ENCODE measurements at places on chromosomes 13 and 19.
A peak's percentile ranks its signal among the peaks of the same experiment; 100 is the strongest.

GRCh38 chr19:38617764-38618589 lies at the start of gene MAP4K1:
Gene MAP4K1, minus strand, starts transcription at chr19:38617953. Its CDS starts 58 bp downstream, at chr19:38617895.
- DNase-seq, result peak; percentile 49

DNA sequence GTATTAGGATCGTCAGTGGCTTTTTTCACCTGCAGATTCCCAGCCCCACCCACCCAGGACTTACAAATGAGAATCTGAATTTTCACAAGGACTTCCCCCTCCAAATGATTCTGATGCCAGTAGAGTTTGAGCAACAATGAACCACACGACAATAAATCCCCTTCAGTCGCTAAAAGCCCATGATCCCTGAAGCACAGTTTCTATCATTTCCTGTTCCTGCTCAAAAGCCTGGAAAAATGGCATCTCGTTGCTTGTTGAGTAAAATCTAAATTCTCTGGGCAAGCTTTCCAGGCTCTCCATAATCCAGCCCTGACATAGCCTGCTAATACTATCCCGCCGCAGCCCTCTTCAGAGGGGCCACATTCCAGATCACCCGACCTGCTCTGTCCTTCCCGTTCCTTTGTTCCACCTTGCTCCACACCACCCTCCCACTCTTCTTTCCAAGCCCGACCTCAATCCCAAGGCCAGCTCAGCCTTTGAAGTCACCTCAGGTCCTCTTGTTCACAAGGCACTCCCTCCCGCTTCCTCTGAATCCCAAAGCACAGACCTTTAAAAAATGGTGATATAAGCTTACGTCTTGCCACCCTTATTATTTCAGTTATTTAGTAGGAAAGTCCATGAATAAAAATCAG lies 67.9 kb downstream of the NUFIP1 start:
- no peak for DNase-seq

- DNase-seq, result no peak
These were observed 49.1 kb downstream of the LMO7 start for GRCh38 chr13:75685239-75685697.

GRCh38 chr19:35146746-35147459 lies 3.8 kb downstream of the FXYD7 start:
- no peak for DNase-seq

DNA sequence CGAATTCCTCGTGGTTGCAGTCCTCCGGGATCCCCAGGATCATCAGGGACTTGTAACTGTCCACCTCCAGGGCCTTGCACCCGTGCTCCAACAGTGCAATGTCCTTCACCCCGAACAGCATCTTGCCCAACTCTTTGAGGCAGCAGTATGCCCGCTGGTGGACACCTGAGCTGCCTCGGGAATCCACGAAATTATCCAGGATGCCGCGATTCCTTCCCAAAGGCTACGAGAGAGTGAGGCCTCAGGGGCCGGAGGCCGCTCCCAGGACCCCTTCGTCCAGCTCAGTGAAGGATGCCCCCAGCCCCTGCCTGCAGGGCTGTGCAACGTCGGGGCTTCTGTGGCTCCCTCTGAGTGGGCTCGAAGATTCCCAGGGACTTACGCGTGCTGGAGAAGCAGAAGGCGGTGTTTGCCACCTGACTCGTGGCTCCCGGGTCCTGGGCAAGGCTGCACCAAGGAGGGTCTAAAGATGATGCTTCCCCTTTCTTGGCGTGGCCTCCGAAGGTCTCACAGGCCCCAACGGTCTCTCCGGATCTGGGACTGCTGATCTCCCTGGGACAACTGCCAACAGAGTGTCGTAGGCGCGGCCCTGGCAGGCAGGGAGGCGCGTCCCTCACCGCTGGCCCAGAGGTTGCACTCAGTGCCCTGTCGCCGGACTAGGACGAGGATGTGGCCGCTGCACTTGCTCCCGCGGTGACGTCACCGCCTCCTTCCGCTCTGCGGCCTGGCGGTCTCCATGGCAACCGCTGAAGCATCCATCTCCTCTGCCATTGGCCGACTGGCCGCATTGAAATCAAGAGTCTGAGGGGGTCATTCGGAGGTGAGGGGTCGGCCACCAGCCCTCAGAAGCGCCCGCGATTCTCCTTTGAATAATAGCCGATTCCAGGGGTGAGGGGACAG lies at the start of gene PNMA8C:
PNMA8C (minus strand) TSS at position 698 of the 897 bp plus-strand sequence; CDS start at position 121, 577 bp downstream.
- DNase-seq, result peak; percentile 96

DNA sequence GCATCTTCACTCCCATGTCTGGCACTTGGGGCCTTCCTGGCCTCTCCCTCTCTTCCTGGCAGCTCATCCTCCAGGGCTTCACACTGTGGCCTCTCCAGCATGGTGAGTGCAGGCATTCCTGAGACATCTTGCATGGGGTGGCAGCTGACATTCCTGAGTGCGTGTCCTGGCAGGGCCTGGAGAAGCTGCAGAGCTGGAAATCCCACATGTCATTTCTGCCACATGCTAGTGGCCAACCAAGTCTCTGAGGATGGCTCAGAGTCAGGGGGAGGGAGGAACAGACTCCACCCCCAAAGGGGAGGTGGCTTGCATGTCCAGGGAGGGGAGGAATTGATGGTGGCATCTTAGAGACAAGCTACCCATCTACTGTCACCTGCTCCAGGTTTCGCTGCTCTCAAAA lies 41.6 kb upstream of the AMER2 start:
- DNase-seq, result no peak

DNA sequence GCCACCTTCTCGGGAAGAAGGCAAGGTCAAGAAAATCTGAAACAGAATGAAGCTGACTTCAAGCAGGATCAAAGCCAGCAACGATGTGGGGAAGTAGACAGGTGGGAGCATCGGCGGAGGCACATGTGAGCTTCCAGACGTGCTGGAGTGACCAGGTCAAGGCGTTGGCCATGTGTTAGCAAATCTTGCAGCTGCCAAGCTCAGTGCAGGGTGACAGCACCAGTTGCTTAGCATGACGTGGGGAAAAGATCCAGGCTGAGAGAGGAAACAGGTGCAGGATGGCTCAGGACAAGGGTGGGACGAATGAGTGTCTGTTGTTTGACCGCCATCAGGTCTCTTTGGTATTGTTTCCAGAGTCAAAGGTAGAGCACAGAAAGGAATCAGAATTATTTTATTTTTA lies 92.3 kb downstream of the TNFSF13B start:
- DNase-seq, result no peak

DNA sequence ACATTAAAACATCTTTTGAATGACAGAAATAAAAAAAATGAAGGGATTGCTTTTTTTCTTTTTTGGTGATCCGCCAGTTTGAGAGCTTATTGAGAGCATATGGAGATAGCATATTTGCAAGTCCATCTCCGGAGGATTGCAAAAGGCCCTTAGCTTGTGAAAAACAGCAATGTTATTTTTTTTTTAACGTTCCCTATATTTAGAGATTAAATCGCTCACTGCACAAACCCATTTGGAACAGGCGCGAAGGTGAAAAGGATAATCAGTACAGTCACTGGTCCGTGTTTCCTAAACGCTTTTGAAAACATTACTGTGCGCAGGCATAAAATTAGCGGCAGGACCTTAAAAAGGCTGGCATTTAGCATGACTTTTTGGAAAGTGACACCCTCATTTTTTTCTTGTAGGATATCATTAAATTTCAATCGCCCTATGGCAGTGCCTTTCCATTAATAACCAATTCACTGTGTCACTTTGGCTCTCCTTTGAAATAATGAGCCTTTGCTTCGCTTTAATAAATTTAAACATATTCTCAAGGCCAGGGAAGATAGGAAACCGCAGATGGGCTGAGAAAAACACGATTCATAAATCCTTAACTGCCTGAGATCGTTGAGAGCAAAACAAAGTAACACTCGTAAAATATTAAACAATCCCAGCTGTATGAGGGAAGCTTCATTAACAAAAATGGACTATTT lies 342.2 kb downstream of the DACH1 start:
- no peak for DNase-seq

DNA sequence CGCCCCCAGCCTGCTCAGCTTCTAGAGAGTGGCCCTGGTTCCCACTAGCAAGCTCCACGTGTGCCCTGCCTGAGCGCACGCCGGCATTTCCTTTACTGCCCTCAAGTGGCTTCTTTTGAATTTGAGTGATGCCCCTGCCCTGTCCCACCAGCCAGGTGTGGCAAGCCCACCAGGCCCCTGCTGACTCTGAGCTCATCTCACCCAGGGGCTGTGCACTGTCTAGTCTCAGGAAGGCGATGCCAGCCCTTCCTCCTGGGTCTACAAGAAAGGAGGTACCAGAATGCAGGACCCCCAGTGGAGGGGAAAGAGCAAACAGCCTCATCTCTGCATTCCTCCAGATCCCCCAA lies 17.3 kb upstream of the EPHX3 start:
- DNase-seq, result no peak

GRCh38 chr19:29445246-29445645 lies 80.5 kb upstream of the VSTM2B start:
- DNase-seq, result no peak

DNA sequence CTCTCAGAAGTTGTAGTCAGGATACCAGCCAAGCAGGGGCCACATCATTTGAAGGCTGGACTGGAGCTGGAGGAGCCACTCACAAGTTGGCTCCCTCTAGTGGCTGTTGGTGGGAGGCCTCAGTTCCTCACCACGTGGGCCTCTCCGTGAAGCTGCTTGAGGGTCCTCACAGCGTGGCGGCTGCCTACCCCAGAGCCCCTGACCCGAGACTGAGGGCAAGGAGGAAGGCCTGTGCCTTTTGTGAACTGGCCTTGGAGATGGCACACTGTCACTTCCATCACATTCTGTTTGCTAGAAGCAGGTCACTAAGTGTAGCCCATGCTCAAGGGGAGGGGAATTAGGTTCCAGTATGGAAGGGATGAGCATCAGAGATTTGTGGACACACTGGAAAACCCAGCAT lies 14.6 kb downstream of the GNA11 start:
- peak; percentile 50 for DNase-seq

DNA sequence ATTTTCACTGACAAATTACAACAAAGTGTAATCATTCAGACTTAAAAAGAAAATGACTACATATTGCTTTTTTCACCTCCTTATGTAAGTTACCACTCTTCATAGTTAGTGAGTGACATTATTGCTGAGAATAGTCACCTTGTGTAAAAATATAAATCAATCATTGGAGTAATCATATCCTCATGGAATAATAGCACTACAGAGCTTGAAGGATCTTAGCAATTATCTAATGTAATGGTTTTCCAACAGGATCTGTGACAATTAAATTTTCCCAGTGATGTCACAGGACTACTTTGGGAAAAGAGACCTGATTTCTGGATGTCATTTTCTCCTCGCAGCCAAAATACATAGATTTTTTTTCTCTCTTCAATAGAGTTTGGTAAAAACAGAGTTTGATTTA lies 833.0 kb upstream of the PCDH9 start:
- no peak for DNase-seq

GRCh38 chr13:29702912-29703351 lies 107.4 kb upstream of the SLC7A1 start:
- DNase-seq, result no peak

GRCh38 chr19:8307400-8307964 lies 676 bp downstream of the CD320 start:
- DNase-seq, result no peak

GRCh38 chr19:12794971-12795381 lies 3.7 kb downstream of the JUNB start:
- DNase-seq, result no peak

DNA sequence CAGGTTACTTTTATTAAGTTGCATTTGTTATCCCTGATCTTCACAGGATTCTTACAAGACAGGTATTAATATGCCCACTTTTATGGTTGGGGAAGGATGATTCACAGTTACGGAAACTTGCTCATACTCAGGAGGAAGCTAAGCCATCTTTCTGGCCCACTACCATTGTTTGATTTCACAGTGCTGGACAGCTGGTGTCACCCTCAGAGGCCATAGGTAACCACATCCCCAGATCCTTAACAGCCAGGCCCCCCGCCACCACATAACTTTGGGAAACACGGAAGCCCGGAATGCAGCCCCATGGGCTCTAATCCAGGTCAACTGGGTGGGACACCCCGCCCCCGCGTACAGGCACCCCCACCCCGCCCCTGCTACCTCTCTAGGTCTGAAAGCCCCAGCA lies 119.7 kb downstream of the IRS2 start:
- DNase-seq, result no peak

DNA sequence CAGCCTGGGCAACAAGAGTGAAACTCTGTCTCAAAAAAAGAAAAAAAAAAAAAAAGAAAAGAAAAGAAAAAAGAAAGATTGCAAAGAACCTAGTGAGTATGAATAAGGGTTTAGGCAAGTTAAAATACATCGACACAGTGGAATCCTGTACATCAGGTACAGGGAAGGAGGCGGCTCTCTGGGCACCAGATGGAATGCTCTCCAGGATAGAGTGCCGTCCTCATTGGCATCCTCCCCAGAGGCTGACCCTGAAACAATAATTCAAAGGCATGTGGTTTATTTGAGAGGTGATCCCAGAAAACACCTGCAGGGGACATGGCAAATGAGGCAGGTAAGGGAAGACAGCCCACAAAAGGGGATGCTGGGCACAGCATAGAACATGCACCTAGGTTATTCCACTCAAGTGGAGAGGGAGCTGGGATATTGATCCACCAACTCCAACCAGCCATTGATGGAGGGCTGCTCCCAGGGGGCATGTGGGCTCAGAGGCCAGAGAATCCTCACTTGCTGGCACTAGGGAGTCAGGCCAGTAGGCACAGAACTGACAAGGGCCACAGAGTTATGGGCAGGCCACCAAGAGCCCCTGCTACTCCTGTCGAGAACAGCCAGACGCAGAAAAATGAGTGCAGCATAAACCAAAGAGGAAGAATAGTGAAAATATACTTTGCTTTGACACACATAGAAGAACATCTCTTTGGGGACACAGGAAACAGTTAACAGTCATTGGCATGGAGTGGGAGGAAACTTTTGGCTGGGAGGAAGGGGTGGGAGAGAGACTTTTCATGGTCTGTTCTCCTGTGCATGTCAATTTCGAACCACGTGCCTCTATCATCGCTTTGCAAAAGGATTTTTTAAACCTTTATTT lies 4.2 kb downstream of the TSPAN16 start:
- DNase-seq, result peak; percentile 44

DNA sequence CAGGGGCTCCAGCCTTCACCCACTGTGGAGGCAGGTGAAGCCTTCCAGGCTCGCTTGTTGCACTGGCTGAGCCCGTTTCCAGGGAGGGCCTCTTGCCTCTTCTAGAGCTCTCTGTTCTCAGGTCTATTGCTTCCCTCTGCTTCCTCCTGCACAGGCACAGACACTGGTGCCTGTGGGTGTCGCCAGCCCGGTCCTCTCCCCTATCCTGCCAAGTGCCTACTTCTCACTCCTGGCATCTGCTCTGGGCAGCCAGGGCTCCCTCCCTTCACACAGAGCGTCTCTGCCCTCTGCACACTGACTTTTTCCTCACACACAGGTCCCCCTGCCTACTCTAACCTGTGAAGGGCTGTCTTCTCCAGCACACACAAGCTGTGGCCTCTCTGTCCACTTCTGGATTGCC lies 60.3 kb downstream of the SLC7A9 start:
- DNase-seq, result no peak

DNA sequence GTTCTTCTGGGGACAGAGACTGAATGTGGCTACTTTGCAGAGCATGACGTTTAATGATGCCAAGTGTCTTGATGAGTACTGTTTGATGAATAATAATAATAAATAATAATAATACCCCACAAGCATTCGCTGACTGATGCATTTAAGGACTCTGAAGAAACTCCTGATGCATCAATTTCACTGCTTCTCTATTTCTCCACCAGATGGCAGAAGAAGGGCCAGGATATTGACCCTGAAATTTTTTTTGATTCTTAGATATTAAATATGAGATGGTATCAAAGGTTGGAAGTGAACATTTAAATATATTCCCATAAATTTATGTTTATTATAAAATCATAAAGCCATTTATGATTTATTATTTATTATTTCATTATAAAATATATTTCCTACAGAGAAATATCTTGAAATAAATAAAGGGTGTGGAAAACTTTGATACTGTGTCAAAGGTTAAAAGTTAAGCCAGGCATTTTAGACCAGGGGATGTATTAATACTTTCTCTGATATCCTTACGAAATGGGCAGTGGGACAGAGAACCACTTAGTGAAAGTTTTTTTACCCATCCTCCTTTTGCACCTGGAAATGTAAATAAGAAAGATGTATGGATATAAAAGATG lies 170.9 kb downstream of the LACC1 start:
- peak; percentile 50 for DNase-seq
